ENCODE measurements at places on chromosomes 6 and 20.

DNA sequence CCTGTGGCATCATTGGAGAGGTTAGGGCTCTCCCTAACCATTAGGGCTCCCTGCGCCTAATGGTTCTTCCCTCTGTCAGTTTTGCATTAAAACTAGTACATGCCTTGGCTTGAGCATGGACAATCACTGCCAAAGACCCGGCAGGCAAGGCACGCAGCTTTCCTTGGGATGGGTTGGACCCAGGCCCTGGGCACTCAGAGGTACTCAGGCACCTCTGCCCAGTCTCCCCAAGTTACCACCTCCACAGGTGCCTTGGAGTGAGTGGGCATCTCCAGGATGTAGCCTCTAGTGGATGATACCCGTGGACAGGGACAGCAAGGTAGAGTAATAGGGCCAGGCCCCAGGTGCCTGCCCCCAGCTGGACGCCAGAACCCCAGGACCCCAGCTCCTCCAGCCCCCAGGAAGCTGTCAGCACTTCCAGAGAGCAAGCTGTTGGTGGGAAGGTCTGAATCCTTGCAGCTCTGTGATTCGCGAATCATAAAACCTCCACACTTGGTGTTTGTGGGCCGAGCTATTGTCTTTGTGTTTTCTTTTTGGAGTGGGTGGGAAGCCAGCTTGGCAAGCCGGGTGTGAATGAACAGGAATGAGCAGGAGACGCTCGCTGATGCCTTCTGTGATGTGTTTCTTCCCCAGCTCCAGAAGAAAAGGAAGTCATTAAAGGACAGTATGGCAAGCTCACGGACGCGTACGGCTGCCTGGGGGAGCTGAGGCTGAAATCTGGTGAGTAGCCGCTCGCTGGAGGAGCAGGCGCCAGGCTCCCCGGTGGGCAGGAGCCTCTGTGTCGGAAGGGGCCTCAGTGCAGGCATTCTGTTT, 35.1 kb downstream of the SYNJ2 start:
- DNase-seq = no peak

GRCh38 chr6:108771421-108771820, 76.8 kb upstream of the ARMC2 start:
- DNase-seq = peak; percentile 23

DNA sequence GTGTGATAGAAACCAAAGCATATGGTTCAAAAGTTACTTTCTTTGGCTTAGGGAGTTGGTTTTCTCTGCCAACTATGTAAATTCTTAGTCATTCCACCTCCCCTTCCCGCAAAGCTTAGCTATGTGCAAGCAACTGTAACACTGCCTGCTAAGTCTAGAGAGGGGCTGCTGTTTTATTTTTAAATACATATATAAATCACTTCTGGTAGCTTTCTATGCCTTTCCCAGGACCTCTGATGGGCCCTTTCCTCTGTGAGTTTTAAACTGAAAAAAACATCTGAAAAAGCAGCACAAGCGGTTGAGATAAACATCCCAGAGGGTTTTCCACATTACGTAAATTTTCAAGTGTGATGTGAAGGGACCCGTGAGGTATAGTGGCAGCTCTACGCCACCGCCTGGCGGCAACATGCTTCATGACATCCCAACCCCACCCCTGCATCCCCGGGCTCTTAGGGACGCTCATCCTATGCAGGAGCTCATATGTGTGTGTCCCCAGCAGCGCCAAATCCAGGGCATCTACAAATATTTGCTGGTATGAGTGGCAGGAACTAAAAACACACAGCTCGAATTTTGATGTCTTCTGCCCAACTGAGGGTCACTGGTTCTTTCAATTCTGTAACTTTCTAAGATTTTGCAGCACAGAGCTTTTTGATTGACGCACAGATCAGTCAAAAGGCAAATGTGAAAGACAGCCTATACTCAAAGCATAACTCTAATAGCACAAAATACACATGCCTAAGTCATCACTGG, 12.7 kb downstream of the SAYSD1 start:
- DNase-seq = peak; percentile 67

DNA sequence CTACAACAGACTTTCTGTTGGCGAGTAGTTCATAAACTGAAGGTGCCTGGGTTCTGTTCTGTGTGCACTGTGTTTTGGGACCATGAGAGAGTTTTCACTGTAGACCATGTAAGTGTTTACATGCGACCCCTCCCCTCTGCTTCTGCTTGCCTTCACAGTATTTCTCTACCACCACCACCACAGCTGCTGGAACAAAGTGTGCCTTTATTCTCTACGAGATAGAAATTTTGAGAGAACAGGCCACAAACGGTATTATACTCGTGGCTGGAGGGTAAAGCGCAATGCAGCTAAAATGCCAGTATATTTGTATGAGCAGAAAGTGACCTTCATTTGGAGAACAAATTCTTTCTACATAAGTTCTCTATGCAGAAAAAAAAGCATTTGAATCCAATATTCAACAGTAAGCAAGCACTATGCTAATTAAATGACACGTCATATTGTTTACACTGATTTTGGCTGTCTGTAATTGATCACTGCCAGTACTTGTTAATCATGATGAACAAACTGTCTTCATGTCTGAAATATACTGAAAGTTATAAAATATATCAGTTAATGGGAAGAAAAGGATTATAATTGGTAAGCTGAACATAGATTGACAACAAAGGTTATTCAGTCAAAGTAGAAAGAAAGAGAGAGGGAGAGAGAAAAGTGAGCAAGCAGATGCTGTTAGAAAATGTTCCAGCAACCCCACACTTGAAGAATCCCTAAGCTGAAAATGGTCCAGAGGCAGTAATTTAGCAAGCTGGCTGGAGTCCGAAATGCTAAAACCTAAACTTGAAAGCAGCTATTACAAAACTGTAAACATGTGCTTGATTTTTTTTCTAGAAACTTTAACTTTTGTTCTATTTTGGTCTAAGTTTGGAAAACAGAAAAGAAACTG, 8.8 kb downstream of the CLDN20 start:
- no peak for DNase-seq

DNA sequence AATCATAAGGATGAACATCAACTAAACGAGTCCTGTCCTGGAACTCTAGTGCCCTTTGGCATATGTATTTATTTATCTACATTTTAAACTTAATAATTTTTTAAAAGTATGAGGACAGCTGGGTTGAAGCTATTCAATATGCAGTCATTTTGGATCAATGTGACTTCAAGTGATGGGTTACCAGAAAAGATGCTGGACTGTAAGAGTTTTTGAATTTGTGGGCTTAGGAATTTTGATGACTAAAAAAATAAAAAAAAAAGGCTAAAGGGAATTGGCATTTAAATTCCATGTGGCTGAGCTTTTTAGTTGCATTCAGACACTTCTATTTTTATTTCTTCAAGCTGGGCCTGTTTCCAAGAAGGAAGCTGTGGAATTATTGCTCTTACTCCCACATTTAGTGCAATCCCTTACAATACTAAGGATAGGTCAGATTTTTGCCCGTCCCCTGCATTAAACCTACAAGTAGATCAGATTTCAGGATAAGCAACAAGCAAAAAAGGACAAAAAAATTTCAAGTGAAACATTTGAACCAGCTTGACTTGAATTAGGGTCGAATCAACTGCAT, 704.2 kb upstream of the CITED2 start:
- no peak for DNase-seq

- DNase-seq = no peak
These were observed 75.1 kb downstream of the IRAK1BP1 start for GRCh38 chr6:78942446-78942845.

- peak; percentile 87 for DNase-seq
These were observed 5.6 kb upstream of the VNN2 start for GRCh38 chr6:132763269-132763668.

GRCh38 chr20:19582782-19583181, 175.3 kb upstream of the RIN2 start:
- DNase-seq = no peak

DNA sequence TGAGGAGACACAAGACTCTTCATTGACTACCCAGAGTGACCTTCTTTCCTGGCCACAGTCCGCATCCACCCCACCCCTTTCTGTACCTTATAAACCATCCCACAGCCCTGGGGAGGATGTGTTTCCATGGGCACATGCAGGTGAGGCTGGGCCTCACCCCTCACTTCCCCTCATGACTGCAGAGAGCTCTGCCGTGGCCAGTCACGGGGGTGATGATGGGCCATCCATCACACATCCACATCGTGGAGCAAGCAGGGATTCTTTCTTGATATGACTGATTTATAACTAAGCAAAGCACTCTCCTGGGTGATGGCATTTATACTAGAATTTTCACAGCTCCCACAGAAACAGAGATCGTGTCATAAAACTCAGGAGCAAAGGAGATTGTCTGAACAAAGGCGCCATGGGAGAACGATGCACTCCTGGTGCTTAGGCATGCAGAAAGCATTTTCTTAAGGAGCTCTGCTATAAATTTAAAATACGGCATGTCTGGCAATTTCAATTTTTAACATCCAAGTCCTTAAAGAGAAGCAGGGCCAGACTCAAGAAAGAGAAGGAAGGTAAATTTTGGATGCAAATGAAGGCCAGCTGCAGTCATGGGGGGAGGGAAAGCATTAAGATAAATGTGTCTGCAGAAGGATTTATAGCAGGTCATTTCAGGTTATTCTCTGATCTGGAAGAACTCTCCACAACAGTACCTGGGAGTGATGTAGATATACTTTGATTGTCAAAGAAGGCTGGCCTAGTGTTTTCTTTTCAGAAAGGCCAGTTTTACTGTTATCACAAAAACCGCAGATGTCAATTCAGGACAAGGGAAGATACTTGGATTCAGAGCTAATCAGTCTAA, 777.0 kb downstream of the C6orf118 start:
- DNase-seq = no peak

DNA sequence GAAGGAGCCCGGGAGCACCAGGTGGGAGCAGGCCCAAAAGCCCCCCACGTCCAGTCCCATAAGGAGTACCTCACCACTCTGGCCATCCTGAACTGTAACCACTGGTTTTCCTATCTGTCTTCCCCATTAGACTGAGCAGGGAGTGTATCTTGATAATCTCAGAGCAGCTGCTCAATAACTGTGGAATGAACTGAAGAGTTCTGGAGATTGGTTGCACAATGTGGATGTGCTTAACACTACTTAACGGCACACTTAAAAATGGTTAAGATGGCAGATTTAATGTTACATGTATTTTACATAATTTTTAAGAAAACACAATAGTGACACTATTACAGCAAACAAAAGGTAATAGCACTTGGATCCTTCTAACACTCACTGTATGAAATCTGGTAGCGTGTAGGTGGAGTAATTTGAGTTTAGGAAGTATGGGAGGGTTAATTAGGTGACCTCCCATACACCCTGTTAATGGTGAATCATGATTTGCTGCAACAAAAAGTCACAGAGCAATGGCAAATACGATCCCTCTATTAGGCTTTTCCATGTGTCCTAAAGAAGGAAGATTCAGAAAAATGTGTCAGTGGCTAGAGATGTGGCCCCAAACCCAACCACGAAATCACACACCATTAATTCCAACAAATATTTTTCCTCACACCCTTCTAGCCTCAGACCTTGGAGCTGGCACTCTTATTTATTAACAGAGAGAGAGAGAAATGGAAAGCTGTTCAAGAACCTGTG, 18.4 kb downstream of the TRAM2 start:
- DNase-seq = no peak

- no peak for DNase-seq
These were observed 138.9 kb downstream of the DTNBP1 start for GRCh38 chr6:15523679-15524630.

DNA sequence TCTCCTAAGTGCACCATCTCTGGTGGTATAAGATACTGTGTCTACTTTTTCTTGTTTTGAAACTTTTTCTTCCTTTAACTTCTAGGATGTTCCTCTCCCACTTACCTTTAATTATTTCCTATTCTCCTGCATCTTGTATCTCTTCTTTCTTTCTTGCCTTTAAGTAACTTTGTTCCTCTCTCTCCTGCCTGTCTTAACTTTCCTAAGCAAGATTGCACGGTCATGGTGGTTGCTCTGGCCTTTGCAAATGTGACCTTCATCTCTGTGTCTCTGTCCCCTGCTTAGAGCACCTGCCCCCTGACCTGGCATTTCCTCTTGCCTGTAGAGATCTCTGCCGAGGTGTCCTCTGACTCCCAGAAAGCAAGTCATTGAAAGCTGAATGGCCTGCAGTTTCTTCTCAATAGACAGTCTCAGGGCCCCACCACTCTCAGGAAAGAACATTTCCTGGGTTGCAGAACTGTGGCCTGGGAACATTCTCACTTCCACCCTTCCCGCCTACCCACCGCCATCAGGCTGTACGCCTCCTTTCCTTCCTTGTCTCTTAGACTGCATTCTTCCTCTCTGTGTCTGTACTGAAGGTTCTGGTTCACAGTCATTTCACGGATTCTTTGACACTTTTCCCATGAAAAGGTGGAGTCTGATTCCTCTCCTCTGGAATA, 12.8 kb downstream of the ZDHHC14 start:
- no peak for DNase-seq

DNA sequence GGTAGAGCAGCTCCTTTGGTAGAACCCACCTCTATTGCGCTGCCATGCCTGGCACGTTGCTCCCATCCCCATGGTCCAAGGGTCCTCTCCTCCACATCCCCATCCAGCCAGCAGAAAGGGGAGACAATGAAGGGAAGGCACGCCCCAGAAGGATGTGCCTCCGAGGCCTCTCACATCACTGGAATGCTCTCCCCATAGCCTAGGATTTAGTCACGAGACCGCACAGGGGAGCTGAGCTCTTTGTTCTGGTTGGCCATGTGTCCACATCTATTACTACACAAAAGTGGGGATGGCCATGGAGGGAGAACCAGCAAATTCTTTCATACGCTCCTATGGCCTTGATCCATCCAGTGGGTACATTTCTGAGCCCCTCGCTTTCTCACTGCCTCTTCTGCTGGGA, 60.5 kb upstream of the SALL4 start:
- no peak for DNase-seq

GRCh38 chr6:54846243-54846856, at the start of gene FAM83B:
Gene FAM83B (plus strand): TSS chr6:54846771. CDS start chr6:54870247, 23,476 bp downstream.
- no peak for DNase-seq

- no peak for DNase-seq
These were observed 31.8 kb upstream of the ZNF133 start for GRCh38 chr20:18256440-18257090.

GRCh38 chr20:15257569-15257870, 920.1 kb upstream of the FLRT3 start:
- DNase-seq = no peak

GRCh38 chr6:41584668-41585205, 38.6 kb downstream of the FOXP4 start:
- DNase-seq = no peak

GRCh38 chr6:11363881-11364576, 131.6 kb upstream of the NEDD9 start:
- no peak for DNase-seq

GRCh38 chr6:161919691-161920090, 645.8 kb upstream of the AGPAT4 start:
- no peak for DNase-seq

GRCh38 chr6:135170238-135170637, 10.9 kb upstream of the MYB start:
- DNase-seq = no peak

DNA sequence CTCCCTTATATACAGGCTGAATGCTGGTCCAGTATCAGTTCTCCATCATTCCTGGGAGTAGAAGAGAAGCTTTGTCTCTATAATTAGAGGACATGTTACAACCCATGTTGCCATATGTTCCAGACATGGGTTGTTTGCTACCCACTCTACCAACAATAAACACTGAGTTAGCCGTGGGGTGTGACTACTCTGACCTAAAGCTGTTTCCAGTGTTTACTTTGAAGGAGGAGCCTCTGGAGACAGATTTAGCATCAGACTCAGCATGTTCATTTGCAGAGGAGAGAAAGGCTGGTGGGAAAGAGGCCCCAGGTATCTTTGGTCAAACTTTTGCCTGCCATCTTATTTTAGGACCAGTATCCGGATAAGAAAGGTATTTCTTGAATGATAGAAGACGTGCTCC, 157.9 kb upstream of the SNX9 start:
- DNase-seq = no peak

GRCh38 chr6:37582306-37582705, 82.6 kb upstream of the CCDC167 start:
- no peak for DNase-seq
